ENCODE measurements at places on chromosomes 2 and 18.

DNA sequence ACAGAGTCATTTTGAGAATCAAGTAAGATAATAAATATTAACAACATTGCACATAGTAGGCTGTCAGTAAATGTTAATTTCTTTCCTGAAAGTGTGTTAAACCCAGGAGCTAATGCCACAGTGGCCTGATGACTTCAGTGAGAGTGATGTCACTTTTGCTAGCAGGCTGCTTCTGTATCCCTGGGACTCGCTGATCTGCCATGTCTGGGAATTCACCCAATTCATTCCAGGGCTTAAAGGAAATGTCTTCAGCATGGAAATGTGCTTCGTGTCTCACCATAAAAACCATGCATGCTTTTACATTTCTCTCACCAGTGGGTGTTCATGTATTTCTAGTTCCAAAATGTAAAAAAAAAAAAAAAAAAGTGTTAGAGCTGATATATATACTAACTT, 56.8 kb upstream of the MAPRE3 start:
- DNase-seq, result no peak

GRCh38 chr2:131105950-131106801, 1.0 kb downstream of the PLEKHB2 start:
- DNase-seq, result no peak

- no peak for DNase-seq
These were observed 247.0 kb downstream of the AGAP1 start for GRCh38 chr2:235740821-235741220.

DNA sequence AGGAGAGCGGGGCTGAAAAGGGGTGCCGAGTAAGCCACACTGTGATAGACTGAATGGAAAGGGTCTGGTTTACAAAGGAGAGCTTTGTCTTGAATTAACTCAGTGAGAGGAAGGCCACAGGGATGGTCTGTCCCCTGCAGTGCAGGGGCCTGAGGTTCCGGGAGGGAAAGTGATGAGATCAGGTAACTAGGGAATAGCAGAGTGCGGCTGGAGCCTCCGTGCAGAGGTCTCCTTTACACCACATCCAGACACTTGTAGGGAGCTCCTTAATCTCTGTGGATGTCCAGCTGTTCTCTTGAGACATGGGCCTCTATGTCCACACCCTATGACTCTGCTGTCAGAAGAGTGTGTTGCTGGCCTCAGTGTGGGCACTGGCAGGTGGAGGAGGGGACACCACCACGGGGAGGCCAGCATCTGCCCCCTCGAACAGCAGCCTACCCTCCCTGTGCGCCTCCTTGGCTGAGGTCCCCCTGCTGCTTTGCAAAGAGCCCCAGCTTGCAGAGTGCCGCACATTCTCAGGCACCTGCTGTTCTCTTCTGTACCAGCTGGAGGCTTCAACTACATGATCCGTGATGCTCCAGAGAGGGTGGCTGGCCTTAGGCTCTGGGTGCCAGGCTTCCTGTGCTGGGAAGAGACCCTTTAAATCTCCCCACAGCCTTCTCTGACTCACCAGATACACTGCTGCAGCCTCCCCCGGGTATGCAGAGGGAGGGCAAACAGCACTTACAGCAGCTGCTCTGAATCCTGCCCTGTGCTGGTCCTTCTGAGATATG, 25.9 kb downstream of the ENOSF1 start:
- no peak for DNase-seq

GRCh38 chr18:45059695-45060094, 379.0 kb downstream of the SETBP1 start:
- no peak for DNase-seq

DNA sequence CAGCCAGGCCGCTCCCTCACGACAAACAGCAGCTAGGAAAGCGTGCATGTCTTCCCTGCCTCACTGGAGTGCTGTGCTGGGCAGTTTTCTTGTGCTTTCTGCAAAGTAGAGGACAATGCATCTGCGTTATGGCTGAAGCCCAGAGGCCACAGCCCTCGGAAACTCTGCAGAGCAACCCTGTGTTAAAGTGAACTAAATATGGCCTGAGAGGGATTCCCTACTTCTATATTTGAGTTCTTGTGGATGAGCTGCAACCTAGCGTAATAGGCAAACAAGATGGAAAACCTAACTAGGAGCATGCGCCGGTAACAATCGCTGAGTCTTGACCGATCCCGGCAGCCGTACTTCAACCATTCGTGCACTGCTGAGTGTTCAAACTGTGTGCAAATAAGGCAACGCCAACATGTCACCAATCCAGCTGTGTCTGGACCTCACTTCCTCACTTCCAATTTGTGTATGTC, 471.9 kb upstream of the HS6ST1 start:
- no peak for DNase-seq

- DNase-seq, result no peak
These were observed 1.6 kb upstream of the TMBIM1 start for GRCh38 chr2:218293715-218294429.

DNA sequence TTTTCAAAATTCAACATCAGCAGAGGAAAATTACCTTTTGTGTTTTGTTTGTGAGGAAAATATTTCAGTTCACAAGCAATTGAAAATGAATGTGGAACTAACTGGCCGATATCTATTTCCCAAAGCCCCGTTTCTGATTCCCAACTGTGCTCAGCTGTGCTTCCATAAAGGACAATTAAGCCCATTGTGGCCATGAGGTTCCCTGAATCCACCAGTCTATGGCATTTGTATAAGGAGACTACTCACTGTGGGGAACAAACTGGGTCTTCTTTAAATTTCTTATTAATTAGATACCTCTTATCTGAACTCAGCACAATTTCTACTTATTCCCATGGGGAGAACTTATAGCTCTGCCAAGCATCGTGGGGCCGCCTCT, 31.4 kb upstream of the AGAP1 start:
- no peak for DNase-seq

DNA sequence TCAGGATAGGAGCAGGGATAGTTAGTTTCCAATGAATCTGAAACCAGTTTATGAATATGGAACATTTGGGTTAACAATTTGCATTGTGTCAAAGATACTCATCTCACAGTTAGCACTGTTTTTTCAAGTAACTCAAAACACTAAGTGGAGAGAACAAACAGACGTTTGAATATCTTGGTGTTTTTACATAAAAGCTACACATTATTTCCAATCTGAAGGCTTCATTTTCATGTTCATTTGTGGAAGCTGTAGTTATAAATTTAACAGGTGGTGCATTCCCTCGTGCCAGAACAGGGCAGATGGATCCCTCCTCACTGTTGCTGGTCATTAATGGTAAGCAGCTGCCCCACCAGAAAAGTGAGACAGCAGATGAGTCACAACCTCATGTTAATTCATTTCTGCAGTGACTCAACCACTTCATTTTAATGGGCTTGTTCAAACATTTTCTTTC, 286.9 kb downstream of the TMX3 start:
- no peak for DNase-seq

- DNase-seq, result no peak
These were observed 1.0 kb upstream of the TCF4 start for GRCh38 chr18:55588870-55589595.

DNA sequence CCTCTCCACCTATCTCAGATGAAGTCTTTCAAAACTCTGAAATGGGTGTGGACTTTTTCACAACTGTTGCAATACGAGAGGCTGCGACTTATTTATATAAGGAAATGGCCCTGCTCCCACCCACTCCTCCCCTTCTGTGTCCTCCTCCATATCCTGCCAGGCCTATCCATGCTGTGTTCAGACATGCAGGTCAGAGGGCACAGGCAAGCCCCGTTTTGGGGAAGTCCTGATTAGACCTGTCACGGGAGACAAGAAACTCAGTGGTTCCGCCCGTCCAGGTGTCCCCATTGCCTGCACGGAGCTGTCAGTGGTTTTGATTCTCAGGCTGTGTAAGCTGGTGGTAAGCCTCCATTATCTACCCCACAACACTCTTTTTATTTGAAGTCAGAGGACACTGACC, 99.6 kb upstream of the MGAT5 start:
- no peak for DNase-seq

DNA sequence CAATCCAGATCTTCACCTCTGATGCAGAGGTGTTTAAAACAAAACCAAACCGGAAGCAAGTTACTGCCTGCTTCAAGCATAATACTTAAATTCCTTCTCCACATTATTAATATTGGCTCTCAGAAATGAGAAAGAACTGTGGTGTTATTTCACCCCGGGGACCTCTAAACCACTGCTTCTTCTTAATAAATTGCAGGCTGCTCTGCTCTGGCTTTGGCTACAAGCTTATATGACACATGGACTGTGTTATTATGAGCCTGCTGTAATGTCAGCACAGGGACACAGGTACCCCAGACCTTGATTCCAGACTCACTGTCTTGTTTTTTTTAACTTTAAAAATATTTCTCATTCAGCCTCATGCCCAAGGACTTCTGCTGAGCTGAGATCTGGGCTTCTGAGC, 45.1 kb downstream of the ST6GAL2 start:
- no peak for DNase-seq

DNA sequence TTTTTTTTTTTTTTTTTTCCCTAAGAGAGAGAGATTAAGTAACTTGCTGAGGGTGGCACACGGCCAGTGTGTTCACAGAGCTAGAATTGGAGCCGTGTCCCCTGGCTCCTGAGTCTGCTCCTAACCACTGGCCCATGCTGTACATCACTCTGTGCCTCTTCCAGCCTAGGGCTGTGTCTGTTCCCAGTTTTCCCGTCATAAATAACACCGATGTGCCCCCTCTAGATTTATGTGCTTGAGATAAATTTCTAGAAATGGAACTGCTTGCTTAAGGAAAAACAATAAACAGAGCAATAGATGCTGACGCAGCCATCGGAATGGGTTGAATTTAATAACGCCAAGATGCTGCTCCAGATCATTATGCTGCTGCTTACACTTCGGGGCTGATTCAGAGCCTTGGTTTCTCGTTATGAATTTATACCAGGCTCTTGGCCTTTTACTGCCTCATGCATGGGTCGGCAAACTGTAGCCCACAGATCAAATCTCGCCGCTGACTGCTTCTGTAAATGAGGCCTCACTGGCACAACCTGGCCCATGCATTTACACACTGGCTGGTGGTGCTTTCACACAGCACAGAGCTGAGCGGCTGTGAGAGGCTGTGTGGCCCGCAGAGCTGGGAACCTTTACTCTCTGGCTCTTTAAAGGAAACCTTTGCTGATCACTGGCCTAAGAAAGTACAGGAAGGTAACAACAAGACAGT, 58.1 kb downstream of the NDUFA10 start:
- DNase-seq, result no peak

DNA sequence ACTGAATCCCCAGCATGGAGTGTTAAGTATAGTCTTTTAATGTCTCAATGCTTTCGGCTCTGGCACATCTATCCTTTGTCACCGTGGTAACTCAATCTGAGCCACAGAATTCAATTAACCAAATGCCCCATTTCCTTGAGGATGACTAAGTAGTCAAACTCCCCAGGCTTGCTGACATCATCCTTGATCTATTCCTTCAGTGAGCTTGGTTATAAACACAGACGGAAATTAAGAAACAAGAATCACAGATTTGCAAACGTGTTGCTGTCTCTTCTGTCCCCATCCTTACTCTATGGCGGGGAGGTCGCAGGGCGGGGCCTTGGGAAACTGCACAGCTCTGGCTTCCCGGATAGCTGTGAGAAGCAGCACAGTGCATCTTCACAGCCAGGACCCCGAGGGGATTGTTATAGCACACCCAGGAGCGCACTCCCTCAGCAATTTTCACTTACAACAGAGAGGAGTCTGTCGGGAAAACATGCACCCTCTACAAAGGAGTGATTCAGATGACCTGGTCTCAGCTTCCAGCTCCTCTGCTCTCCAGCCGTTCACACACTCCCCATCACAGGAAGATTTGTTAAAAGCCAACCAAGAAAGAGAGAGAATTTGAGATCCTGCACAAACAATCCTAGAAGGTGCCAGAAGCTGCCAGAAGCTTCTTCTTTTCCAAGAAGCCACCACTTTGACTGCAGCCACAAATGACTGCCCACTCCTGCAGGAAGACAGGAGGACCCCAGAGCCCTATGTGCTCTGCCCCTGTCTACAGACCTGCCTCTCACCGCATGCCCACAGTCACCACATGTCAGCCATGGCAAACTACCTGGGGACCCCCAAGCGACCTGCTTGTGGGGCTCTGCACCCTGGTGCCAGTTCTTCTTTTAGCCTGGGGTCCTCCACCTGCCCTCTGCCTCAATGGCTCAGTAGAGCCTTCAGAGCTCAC, 44.9 kb upstream of the YWHAQ start:
- no peak for DNase-seq
